ENCODE measurements at places on chromosomes 3 and 15. TPM values are rescaled to one million over a fixed set of nuclear protein-coding genes. Genes with fewer than 3 reads are reported as not detected.
A peak's percentile ranks its signal among the peaks of the same experiment; 100 is the strongest.

The AMIGO3 gene
- total RNA-seq = 1.0 TPM

- no peaks in the 10 kb centered on the region for H3K27me3 ChIP-seq
- peaks cover 32% of the 10 kb centered on the region for H3K4me1 ChIP-seq
- peaks cover 5% of the 10 kb centered on the region for H3K36me3 ChIP-seq
- H3K4me3 ChIP-seq = peak overlapping the region; percentile 84
- no peak for DNase-seq
Observed at GRCh38 chr3:170056710-170057454, 19.1 kb downstream of the GPR160 start.

GRCh38 chr3:89859757-89860156 is 752.3 kb downstream of the EPHA3 start:
- H3K4me3 ChIP-seq = no peak overlapping the region
- no peaks in the 10 kb centered on the region for H3K4me1 ChIP-seq
- H3K36me3 ChIP-seq = no peaks in the 10 kb centered on the region
- no peaks in the 10 kb centered on the region for H3K27me3 ChIP-seq

The ALDH1A2 gene
- not detected for total RNA-seq

The GPR27 gene
- not detected for total RNA-seq

- no peaks in the 10 kb centered on the region for H3K36me3 ChIP-seq
- H3K27me3 ChIP-seq = no peaks in the 10 kb centered on the region
- H3K4me3 ChIP-seq = no peak overlapping the region
- no peak overlapping the region for H3K27ac ChIP-seq
Observed at GRCh38 chr3:193314161-193314560, 64.4 kb downstream of the ATP13A5 start.

The GOLGA6A gene
- total RNA-seq = not detected

DNA sequence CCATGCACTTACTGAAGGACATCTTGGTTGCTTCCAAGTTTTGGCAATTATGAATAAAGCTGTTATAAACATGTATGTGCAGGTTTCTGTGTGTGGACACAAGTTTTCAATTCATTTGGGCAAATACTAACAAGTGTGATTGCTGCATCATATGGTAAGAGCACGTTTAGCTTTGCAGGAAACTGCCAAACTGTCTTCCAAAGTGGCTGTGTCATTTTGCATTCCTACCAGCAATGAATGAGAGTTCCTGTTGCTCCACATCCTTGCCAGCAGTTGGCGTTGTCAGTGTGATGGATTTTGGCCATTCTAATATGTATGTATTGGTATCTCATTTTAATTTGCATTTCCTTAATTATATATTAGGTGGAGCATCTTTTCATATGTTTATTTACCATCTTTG is 280.1 kb downstream of the SV2B start:
- H3K27ac ChIP-seq = no peak overlapping the region
- H3K36me3 ChIP-seq = peaks cover 11% of the 10 kb centered on the region
- peaks cover 27% of the 10 kb centered on the region for H3K27me3 ChIP-seq
- DNase-seq = no peak
- H3K4me1 ChIP-seq = no peaks in the 10 kb centered on the region
- no peak overlapping the region for H3K4me3 ChIP-seq

DNA sequence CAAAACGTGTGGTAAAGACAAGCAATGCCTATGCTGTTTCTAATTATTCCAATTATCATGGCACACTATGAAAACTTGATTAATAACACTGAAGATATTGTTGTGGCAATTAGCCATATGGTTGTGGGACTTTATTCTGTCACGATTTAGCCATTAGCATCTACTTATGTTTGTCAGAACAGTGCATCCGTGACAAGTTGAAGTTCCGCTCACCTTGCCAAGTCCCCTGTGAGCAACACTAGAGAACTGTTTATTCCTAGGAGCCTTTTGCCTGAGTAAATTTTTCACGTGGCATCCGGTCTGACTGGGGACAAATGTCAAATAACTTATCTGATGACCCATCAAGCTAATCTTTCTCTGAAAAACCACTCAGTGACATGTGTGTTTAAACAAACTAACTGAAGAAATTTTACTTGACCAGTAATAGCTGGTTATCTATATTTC is 403.3 kb downstream of the TBC1D5 start:
- H3K36me3 ChIP-seq = peaks cover 5% of the 10 kb centered on the region
- H3K4me1 ChIP-seq = peaks cover 6% of the 10 kb centered on the region
- H3K4me3 ChIP-seq = no peak overlapping the region
- H3K27ac ChIP-seq = no peak overlapping the region

- H3K4me1 ChIP-seq = peaks cover 6% of the 10 kb centered on the region
- H3K4me3 ChIP-seq = no peak overlapping the region
- H3K27ac ChIP-seq = no peak overlapping the region
- H3K36me3 ChIP-seq = no peaks in the 10 kb centered on the region
Observed at GRCh38 chr15:74530771-74531143, 10.3 kb upstream of the ARID3B start.

DNA sequence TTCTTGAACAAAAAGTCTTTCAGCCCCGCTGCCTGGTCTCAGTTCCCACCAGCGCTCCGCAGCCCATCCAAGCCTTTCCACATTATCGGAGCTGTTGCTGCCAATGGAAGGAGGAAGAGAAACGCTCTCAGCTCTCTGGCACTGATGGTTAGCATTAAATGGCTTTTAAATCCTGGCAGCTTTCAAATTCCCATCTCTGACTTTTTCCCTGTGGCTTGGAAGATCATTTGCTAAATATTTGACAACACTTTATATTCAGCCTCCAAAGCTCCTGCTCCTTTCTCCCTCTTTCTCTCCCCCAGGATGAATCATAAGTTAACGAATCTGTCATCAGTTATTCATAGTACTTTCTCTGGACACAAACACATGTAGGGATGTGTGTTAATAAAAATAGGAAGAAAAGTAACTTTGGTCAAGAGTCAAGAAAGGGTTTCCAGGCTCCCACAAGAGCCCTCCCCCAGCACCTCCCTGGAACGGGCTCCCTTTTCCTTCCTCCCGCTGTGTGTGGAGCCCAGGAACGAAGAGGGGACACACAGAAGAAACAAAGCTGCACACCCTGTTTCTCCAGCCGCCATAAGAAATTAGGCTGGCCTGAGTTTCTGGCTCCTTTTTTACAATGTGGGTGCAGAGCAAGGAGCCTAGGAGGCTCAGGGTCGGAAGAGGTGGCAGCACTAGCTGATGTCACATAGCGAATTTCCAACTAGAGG is 47.6 kb upstream of the TSEN2 start:
- no peak for DNase-seq
- no peaks in the 10 kb centered on the region for H3K4me1 ChIP-seq
- no peak overlapping the region for H3K4me3 ChIP-seq
- no peak overlapping the region for H3K27ac ChIP-seq
- H3K27me3 ChIP-seq = peaks cover 12% of the 10 kb centered on the region
- H3K36me3 ChIP-seq = no peaks in the 10 kb centered on the region

The PRR23B gene
- not detected for total RNA-seq

DNA sequence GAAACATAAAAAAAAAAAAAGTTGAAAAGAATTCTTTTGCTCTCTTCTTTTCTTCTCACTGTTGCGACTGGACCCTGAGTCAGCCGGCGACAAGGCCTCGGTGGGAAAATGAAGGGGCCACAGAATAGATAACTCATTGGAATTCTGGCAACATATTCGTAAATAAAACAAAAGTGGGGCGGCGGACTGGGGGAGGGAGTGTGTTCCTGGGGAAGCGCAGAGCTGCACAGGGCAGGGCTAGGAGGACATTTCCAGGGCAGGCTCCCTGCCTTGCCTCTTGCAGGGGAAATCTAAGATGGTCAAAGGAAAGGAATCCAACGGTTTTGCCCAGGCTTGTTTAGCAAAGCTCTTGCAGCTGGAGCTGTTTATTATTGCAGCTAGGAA is 1042.8 kb upstream of the NR2F2 start:
- DNase-seq = no peak
- H3K36me3 ChIP-seq = no peaks in the 10 kb centered on the region
- no peak overlapping the region for H3K27ac ChIP-seq

GRCh38 chr3:8665407-8665896 is 20.9 kb upstream of the SSUH2 start:
- no peak for DNase-seq
- H3K4me3 ChIP-seq = no peak overlapping the region
- no peak overlapping the region for H3K27ac ChIP-seq
- no peaks in the 10 kb centered on the region for H3K4me1 ChIP-seq

The CERS3 gene
- 0.22 TPM for total RNA-seq

The IQCF6 gene
- not detected for total RNA-seq

The FBXO40 gene
- not detected for total RNA-seq

The SCN11A gene
- total RNA-seq = 0.14 TPM

DNA sequence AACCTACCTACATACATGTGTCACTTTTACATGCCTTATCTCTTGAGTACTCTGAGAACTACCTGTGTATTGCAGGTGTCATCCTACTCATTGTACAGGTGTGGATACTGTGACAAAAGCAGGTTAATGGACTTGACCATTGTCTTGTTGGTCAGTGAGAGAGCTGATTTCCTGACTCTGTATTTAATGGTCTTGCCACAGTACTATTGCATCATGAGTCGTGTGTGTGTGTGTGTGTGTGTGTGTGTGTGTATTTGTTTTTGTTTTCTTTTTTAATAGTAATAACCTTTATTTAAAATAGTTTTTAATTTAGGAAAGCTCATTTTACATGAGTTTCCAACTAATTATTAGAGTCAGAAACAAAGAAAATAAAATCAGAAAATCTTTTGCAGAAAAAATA is 7.7 kb downstream of the SELENOT start:
- peak overlapping the region; percentile 60 for H3K27ac ChIP-seq
- H3K36me3 ChIP-seq = peaks cover 31% of the 10 kb centered on the region
- DNase-seq = no peak
- peak overlapping the region; percentile 56 for H3K4me3 ChIP-seq

- H3K4me1 ChIP-seq = peaks cover 43% of the 10 kb centered on the region
- H3K27ac ChIP-seq = peak overlapping the region; percentile 83
- H3K27me3 ChIP-seq = peaks cover 3% of the 10 kb centered on the region
- H3K4me3 ChIP-seq = no peak overlapping the region
- DNase-seq = no peak
- H3K36me3 ChIP-seq = no peaks in the 10 kb centered on the region
Observed at GRCh38 chr3:129890891-129891290, 2.6 kb downstream of the TMCC1 start.

DNA sequence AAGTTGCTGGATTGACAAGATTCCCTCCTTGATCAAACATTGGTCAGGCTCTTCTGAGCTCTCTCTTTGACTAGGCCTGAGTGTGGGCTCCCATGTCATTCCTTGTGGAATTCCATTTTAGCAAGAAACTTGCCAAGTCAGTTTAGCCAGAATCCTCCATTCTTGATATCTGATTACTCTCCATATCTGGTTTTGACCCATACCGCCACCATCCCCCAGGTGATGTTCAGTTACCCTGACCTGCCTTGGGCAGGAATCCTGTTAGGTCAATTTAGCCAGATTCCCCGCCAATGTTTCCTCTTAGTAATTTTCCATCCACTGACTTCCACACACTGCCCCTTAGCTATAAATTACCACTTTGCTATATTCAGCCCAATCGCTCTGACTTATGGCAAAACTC is 1.0 kb upstream of the PCCB start:
- no peak overlapping the region for H3K4me3 ChIP-seq
- H3K4me1 ChIP-seq = peaks cover 25% of the 10 kb centered on the region
- no peaks in the 10 kb centered on the region for H3K27me3 ChIP-seq
- no peaks in the 10 kb centered on the region for H3K36me3 ChIP-seq
- H3K27ac ChIP-seq = peak overlapping the region; percentile 90
- DNase-seq = no peak

The RBP2 gene
- total RNA-seq = not detected

The IL1RAP gene
- 19.5 TPM for total RNA-seq

- H3K4me1 ChIP-seq = peaks cover 4% of the 10 kb centered on the region
- no peaks in the 10 kb centered on the region for H3K36me3 ChIP-seq
- H3K27me3 ChIP-seq = peaks cover 31% of the 10 kb centered on the region
Observed at GRCh38 chr15:89492934-89493631, 3.3 kb downstream of the RHCG start.

- H3K4me1 ChIP-seq = peaks cover 66% of the 10 kb centered on the region
- peak overlapping the region; percentile 80 for H3K4me3 ChIP-seq
- H3K27me3 ChIP-seq = no peaks in the 10 kb centered on the region
- peaks cover 44% of the 10 kb centered on the region for H3K36me3 ChIP-seq
Observed at GRCh38 chr3:149000206-149000745, 8.9 kb downstream of the GYG1 start.

The DUOXA2 gene
- not detected for total RNA-seq

- H3K4me3 ChIP-seq = no peak overlapping the region
- H3K27me3 ChIP-seq = no peaks in the 10 kb centered on the region
- no peaks in the 10 kb centered on the region for H3K4me1 ChIP-seq
- H3K27ac ChIP-seq = no peak overlapping the region
- no peaks in the 10 kb centered on the region for H3K36me3 ChIP-seq
Observed at GRCh38 chr3:103440539-103441203, 1005.9 kb downstream of the ZPLD1 start.

GRCh38 chr15:41565702-41566101 is 6.7 kb downstream of the TYRO3 start:
- no peaks in the 10 kb centered on the region for H3K27me3 ChIP-seq
- H3K4me1 ChIP-seq = no peaks in the 10 kb centered on the region
- H3K36me3 ChIP-seq = no peaks in the 10 kb centered on the region
- no peak overlapping the region for H3K27ac ChIP-seq
- peak; percentile 38 for DNase-seq
- no peak overlapping the region for H3K4me3 ChIP-seq

GRCh38 chr3:106628407-106628806 is 748.8 kb upstream of the CCDC54 start:
- H3K4me3 ChIP-seq = no peak overlapping the region
- no peak overlapping the region for H3K27ac ChIP-seq
- peaks cover 10% of the 10 kb centered on the region for H3K36me3 ChIP-seq
- DNase-seq = no peak
- H3K4me1 ChIP-seq = no peaks in the 10 kb centered on the region

The ZMAT3 gene
- total RNA-seq = 28.4 TPM

- no peak overlapping the region for H3K4me3 ChIP-seq
- H3K4me1 ChIP-seq = no peaks in the 10 kb centered on the region
- no peak overlapping the region for H3K27ac ChIP-seq
- no peak for DNase-seq
- peaks cover 10% of the 10 kb centered on the region for H3K27me3 ChIP-seq
- no peaks in the 10 kb centered on the region for H3K36me3 ChIP-seq
Observed at GRCh38 chr3:127233371-127233770, 40.4 kb downstream of the PRR23E start.

The DISP2 gene
- total RNA-seq = 1.00 TPM

- peaks cover 15% of the 10 kb centered on the region for H3K4me1 ChIP-seq
- no peak overlapping the region for H3K4me3 ChIP-seq
- H3K36me3 ChIP-seq = no peaks in the 10 kb centered on the region
- DNase-seq = no peak
- no peaks in the 10 kb centered on the region for H3K27me3 ChIP-seq
Observed at GRCh38 chr3:57978316-57978715, 29.9 kb upstream of the FLNB start.

GRCh38 chr3:171056528-171056927 is 30.0 kb upstream of the SLC2A2 start:
- no peaks in the 10 kb centered on the region for H3K4me1 ChIP-seq
- no peak overlapping the region for H3K4me3 ChIP-seq
- no peak overlapping the region for H3K27ac ChIP-seq
- H3K36me3 ChIP-seq = no peaks in the 10 kb centered on the region
- no peak for DNase-seq
- H3K27me3 ChIP-seq = no peaks in the 10 kb centered on the region

GRCh38 chr3:63309768-63310167 is 31.7 kb downstream of the SYNPR start:
- no peaks in the 10 kb centered on the region for H3K4me1 ChIP-seq
- no peaks in the 10 kb centered on the region for H3K27me3 ChIP-seq
- no peak overlapping the region for H3K4me3 ChIP-seq
- no peak overlapping the region for H3K27ac ChIP-seq
